IMR-90 (cell line): ENCODE measurements at places on chromosomes 1 and 21. TPM values are rescaled to one million over a fixed set of nuclear protein-coding genes. Genes with fewer than 3 reads are reported as not detected.

DNA sequence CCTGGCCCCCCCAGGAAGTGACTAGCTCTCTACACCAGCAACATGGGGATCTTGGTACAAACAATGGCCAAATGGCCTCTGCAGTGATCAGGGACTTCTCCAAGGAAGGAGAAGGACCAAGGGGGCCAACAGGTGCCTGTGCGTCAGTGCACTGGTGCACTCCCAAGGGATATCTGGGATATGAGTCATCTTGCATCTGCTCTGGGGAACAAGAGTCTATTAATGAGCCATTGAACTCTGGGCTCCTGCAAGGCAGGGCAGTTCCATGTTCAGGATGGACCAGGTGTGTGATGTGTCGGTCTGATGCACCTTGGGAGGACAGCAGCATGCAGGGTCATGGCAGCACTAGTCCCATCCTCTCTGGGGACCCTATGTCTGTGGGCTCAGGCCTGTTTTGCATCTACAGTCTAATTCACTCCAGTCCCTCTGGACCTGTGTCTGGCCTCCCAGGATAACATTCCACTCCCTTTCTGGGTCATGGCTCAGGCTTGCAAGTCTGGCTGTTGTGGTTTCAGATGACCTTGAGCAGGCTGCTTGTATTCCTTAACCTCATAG, 125.3 kb downstream of the TRABD2B start:
- no peak for DNase-seq

DNA sequence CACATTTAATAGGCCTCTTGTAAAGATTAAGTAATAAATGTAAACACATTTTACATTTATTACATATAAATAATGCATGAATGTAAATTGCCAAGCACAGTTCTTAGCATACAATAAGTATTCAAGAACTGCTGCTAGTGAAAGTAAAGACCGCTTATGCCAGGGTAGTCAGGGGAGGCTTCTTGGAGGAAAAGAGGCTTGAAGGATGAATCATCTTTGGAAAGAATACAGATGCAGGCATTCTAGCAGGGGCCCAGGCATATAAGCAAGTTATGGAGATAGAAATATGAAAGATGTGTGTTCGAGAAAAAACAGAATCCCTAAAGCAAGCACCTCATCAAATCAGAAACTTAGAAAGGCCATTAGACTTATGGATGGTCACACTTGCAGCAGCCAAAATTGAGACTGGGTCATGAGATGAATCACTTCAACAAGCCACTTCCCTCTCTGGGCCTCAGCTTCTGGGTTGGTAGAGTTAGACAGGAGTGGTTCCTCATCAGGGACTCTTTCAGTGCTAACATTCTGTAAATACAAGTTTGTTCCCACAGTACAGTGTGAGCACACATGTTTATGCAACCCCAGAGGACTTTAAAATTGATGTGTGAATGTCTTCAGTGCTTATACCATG, 79.8 kb upstream of the ROR1 start:
- DNase-seq, result peak; percentile 52

The CACNA1S gene
- not detected in 2 replicates for polyA plus RNA-seq

The HEYL gene
- polyA plus RNA-seq, result 0.02 TPM in 1 of 2 replicates, not detected in the other

The COA7 gene
- 8.9 and 9.3 TPM in 2 replicates for polyA plus RNA-seq
